ENCODE measurements at places on chromosomes 2 and 18.

GRCh38 chr2:66541646-66542045 is 106.7 kb downstream of the MEIS1 start:
- DNase-seq, result no peak

DNA sequence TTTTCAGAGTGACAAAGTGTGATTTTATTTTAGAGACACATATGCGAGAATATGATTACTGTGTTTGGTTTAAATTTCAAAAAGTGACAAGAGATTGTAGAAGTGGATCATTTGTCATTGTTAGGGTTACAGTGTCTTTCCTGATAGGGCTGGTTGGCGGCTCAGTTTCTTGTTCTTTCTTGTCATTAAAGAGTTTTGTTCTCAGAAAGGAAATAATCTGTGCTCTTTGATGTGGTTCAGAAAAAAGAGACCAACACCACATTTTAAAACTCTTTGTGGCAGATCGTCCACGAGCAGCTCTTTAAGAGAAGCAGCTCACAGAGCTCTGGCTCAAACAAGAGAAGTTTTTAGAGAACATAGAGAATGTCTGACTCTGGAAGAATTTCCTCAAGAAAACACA is 45.6 kb upstream of the ZNF532 start:
- no peak for DNase-seq

- DNase-seq, result peak; percentile 32
Measured at GRCh38 chr2:190119923-190120590, 57.5 kb upstream of the MSTN start.

- DNase-seq, result peak; percentile 66
Measured at GRCh38 chr2:70141212-70141901, 49.5 kb downstream of the C2orf42 start.

DNA sequence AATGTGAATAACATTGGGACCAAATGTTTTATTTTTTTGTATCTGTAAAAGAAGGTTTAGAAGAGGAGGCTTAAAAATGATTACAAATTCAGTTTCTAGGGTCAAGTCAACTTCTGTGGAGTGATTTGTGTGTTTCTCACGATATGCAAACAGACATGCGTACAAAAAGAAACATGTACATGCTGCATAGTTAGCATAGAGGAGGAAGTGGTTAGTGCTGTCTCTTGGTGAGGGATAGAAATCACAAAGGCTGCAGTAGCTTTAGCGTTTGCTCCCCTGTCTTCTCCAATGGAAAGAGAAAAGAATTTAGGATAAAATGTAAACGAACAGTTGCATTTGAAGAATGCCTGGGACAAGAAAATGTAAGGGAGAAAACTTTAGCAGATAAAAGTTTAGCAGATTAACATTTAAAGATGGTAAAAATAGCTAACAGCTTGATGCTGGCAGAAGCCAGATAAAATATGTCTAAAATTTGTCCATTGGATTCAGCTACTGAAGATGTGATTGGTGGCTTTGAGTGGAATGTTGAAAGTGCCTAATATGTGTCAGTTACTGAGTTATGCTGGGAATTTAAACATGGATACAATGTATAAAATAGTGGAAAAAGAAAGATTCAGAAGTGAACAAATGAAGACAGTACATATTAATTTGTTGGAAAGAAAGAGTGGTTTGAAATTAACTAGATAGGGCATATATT is 44.9 kb downstream of the MALT1 start:
- no peak for DNase-seq

- DNase-seq, result no peak
Measured at GRCh38 chr2:99695130-99695943, 205.5 kb upstream of the REV1 start.

DNA sequence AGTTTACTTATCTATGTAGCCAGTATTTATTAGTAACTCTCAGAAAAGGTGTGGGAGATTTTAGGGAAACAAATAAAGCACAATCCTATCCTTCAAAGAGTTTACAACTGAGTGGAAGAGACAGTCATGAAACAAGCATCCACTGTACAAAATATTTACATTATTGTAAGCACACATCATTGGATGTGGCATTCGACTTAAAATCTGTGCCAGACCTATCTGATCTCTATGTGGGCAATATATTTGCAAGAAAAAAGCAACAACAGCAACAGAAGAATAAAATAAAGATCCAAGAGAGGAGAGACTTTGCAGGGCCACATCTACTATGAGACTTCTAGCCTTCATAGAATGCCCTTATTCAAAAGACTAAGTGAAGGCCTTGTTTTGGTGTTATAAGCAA is 882.1 kb upstream of the PIK3C3 start:
- DNase-seq, result no peak

- DNase-seq, result no peak
Measured at GRCh38 chr2:218618102-218618860, 10.6 kb downstream of the PLCD4 start.

DNA sequence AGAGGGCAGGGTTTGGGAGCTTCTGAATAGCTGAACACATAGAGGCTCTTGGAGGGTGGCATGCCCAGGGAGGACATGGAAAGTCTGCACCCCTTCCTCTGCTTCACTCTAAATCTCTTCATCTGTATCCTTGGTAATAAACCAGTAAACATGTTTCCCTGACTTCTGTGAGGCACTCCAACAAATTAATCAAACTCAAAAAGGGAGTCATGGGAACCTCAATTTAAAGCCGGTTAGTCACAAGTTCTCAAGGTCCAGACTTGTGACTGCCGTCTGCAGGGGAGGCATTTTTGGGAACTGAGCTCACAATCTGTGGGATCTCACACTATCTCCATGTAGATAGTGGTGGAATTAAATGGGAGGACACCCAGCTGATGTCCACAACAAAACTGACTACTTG is 33.1 kb upstream of the STON1 start:
- DNase-seq, result no peak

GRCh38 chr2:189161894-189162293 is 17.7 kb downstream of the COL5A2 start:
- DNase-seq, result no peak

- no peak for DNase-seq
Measured at GRCh38 chr2:239169311-239170048, 231.3 kb downstream of the HDAC4 start.

DNA sequence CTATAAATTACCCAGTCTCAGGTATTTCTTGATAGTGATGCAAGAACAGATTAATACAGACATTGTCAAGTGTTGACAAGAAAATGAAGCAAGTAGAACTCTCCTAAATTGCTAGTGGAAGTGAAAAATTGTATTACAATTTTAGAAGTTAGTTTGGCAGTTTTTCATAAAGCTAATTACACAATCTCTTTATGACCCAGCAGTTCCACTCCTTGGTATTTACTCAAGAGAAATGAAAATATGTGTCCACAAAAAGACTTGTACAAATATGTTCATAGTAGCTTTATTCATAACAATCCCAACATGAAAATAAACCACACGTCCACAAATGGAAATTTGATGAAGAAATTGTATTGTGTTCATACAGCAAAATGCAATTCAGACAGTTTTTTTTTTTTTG is 49.4 kb downstream of the PDE1A start:
- no peak for DNase-seq

GRCh38 chr18:76131738-76132137 is 363.3 kb downstream of the ZNF516 start:
- no peak for DNase-seq

GRCh38 chr18:14025306-14025940 is 106.8 kb downstream of the ZNF519 start:
- no peak for DNase-seq

DNA sequence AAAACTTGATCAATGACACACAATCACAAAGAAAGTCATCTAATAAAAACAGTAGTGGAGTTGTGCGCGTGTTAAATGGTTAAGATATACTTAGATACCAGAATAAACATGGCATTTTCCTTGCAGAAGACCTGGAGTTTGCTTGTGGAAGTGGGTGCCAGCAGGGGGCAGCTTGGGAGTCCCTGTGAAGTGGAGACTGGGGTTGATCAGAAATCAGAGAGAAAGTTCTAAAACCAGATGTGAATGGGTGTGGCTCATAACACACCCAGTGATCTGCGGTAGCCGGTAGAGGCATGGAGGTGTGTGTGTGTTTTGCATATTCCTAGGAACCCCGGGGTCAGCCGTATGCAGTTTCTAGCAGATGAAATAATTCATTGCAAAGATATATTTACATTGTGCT is 300.1 kb upstream of the TRIB2 start:
- peak; percentile 80 for DNase-seq

GRCh38 chr2:151197184-151198108 is 64.2 kb downstream of the RBM43 start:
- DNase-seq, result no peak

DNA sequence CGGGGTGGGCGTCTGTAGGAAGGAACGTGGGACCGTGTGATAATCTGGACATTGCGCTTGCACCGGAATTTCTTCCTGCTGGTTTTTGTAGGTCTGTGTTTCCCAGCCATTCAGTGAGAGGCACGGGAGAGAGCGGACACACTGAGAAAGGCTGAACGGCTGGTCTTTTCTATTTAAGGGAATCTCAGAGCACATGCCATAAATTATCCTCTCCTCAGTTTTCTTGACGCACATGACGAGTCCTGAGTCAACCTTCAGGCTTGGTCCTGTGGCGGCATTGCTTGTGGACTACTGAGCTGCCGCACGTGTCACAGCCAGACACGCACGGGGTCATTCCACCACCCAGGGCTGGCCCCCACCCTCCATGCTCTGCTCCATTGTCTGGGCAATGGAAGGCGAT is 519.3 kb upstream of the ID2 start:
- no peak for DNase-seq

GRCh38 chr2:177078416-177078815 is 134.2 kb upstream of the HNRNPA3 start:
- DNase-seq, result no peak

DNA sequence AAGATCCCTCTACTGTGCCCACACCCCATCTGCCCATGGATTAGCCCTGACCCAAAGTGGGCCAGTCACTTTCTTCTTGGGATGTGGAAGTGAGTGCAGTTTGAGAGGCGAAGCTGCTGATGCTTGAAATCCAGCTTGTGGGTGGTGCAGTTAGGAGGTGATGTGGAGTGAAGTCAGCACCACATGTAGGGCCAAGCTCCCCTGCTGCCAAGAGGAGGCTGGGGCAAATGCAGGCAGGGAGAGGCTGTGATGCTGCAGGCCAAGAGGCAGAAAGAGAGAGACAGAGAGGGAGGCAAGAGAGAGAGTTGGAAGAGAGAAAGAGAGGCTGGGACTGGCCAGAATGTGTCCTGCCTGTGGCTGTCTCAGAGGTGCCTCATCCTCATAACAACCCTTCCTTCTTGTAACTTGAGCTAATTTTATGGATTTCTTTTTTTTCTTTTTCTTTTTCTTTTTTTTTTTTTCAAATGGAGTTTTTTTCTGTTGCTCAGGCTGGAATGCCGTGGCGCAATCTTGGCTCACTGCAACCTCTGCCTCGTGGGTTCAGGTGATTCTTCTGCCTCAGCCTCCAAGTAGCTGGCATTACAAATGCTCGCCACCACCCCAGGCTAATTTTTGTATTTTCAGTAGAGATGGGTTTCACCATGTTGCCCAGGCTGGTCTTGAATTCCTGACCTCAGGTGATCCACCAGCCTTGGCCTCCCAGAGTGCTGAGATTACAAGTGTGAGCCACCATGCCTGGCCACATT is 35.3 kb upstream of the CAB39 start:
- DNase-seq, result no peak

DNA sequence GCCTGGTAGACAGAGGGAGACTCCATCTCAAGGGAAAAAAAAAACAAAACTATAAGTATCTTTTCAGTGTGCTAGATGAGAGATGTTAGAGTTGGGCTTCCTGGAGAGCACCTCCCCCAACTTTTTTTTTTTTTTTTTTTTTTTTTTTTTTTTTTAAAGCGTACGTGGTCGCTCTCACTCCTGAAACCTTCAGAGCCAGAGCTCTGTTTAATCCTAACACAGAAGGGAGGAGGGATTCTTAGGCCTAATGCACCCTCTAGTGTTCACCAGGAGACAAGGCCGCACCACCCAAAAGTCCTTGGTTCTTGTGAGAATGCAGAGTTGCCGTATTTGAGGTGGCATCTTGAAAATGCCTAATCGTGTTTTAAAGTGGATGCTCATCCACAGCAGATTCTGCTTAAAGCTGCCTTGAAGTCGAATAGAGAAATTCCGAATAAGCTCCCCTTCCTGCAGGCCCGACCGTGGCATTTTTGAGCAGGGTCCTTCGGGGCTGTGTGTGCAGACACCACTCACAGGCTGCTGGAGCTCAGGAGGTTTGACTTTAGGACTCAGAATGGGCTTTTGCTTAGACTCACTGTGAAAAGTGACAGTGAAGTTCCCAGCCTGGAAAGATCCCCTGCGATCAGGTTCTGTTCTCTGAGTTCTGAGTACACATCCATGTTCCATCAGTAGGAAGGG is 252.6 kb downstream of the AGAP1 start:
- peak; percentile 62 for DNase-seq

DNA sequence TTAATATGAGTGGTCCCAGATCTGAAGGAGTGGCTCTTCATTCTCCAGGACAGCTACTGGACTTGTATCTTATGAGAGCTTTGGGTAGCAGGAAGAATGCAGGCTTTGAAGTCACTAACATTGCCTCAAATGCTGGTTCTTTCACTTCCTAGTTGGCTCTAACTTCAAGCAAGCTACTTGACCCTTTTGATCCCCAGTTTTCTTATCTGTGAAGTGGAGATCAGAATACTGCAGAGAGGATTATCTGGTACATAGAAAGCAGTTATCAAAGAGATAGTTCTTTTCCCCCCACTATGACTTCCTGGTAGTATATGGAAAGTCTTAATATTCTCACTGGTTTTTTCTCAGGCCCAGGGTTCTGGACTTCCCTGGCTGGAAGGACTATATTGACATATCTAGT is 3.4 kb upstream of the PLCL1 start:
- DNase-seq, result no peak

DNA sequence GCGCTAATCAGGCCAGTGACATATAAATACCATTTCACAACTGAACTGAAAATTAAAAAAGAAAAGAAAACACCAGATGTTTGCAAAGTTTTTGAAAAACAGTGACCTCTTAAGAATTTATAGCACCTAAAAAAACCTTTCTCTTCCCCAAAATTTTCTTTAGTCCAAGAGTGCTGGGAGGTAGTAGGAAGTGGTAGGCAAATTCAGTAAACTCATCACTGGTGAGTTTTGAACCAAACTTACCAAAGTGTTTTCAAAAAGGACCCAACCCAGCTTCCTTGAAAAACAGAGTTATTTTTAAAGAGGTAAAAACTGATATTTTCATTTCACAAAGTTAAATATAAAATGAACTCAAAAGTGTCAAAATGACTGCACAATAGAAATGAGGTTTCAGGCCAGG is 90.4 kb downstream of the TMEM247 start:
- DNase-seq, result no peak

- no peak for DNase-seq
Measured at GRCh38 chr2:230170532-230170931, 49.3 kb downstream of the SP110 start.

Measured in right cardiac atrium (tissue), 5 donors.